ENCODE measurements at places on chromosomes 2 and 18. TPM values are rescaled to one million over a fixed set of nuclear protein-coding genes. Genes with fewer than 3 reads are reported as not detected.

GRCh38 chr2:71613403-71613952 lies 160.1 kb downstream of the DYSF start:
- DNase-seq = no peak

DNA sequence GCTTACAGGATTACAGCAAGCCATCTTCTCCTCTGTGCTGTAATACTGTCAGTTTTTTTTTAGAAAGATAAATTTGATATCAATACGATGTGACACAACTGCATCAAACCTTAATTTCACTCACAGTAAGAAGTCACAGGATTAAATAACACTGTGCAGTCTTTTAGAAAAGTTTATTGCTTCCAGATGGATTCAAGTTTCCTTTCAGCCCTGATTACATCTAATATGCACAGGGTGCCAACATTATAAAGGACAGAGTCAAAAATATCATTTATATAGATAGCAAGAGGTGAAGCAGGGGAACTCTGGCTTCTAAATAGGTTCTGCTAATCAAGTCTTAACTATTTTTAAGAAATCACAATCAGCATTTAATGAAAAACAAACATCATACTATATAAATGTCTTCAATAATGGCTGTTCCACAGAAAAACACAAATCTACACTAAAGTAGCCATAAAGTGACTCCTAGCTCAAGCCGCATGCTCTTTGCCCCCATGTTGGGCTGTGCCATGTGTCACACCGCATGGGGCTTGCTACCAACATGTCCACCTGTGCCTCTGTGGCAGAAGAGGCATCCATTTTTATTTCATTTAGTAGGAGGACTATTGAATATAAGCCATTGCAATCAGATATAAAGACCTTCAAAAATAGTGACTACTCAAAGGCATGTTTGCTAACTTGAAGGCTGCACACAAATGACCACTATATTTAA lies 35.0 kb downstream of the CERKL start:
- DNase-seq = no peak

GRCh38 chr2:238585836-238586821 lies 159.4 kb downstream of the ASB1 start:
- DNase-seq = no peak

DNA sequence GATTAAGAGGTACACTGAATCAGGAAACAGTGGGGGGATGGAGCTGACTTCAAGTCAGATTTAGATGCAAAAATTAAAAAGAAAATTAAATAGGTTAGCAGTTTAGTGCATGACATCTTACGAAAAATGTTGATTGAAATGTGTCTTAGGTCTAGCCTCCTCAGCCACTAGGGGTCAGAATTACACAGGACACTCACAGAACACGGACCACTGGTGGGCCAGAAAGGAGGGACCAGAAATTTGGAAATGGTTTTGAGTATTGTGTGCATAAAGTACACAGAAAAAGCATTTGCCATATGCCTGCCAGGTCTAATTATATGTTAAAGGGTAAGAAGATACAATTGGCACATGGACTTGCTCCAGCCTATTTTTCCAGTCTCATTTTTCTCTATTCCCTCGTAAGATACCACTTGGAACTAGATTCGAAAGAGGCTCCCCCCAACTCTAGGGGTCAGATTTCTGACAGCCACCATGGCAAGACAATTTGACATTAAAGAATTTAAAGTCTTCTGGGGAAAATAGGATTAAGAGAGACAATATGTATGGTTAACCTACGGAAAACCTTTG lies 550.2 kb upstream of the SETBP1 start:
- no peak for DNase-seq

DNA sequence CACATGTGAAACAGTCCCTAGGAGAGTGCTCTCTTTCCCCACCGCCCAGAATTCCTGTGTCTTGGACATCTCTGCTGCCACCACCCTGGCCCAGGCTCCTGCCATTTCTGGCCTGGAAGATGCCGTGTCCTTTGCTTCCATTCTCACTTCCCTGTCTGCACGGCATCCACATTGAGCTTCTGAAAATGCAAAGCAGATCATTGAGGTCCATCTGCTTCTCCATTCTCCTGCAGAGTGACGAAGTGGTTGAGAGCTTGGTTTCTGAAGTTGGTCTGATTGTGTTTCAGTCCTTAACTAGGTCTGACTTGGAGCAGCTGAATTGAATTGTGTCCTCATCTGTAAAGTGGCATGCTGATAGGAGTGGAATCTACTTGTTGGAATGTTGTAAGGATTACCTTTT lies 98.7 kb upstream of the MGAT5 start:
- DNase-seq = no peak

The DNAJC10 gene
- total RNA-seq = 55.1 TPM

- no peak for DNase-seq
Measured at GRCh38 chr18:3447068-3447894, 2.7 kb upstream of the TGIF1 start.

DNA sequence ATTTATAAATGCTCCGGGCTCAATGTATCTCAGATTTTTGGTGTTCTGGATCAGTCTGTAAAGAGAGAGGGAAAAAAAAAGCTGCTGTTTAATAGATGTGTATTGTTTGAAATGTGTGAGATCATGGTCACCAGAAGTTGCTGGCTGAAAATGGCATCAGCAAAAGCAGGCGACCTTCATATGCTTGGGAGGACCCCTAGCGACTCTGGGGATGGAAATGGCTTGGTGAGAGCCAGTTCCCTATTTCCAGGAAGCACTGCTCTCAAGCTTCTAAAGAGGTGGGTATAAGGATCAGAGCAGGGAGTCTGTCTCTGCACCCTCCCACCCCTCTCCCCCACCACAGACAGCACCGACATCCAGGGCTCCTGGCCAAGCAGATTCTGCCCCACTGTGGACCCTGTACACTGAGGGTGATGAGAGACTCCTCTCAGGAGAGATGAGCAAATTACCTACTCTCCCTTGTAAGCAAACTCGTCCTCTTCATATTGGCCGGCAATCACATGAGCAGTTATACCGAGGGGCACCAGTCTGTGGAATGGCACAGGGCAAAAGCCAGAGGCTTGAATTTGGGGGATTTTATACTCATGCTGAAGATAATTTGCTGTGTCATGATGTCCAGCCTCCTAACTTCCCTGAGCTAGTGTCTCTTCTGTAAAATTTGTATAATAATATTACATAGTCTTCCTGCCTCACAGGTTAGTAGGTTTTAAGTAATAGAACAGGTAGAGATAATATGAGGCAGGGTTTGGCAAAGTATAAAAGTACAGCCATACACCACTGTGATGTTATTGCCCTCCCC lies 29.6 kb downstream of the LHCGR start:
- DNase-seq = no peak

- DNase-seq = no peak
Measured at GRCh38 chr2:221075203-221075602, 496.9 kb downstream of the EPHA4 start.

DNA sequence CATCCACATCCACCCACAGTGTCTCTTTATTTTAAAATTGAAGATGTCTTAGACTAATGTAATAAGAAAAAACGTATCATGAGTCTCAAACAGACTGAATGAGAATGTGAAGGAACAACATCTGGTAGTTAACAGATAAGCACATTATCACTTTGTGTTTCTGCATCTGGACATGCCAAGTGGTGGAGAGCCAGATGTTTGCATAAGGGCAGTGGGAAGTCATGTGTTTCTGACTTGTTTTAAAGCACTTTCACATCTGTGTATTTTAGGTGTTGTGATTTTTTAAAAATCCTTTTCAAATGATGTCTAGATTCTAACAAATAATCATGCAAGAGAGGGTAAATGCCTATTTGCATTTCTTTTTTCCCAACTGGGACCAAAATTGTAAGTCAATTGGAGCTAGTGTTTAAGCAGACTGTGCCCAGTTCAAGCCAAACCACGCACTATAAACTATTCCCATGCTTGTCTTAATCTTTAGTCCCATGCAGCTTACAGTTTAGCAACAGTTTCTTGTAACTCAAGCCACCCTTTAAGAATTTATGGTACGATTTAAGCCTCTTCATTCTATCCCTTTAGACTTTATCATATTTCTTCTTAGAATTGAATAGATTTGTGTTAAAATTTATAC lies 272.7 kb upstream of the DOK6 start:
- DNase-seq = no peak

The CYP27C1 gene
- not detected for total RNA-seq

DNA sequence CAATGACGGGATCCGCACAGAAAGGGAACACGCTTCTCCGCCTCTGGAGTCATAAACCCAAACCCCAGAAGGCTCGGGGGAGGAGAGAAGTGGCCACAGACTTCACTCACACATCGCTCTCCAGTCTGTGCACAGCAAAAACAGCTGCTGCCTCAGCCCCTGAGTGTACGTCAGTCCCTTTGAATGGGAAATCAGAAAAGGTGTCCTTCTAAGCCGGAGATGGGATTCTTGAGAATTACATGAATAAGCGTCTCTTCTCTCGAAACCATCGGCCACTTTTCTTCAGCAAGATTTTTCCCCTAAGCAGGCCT lies 78.3 kb downstream of the PDCL3 start:
- DNase-seq = no peak

DNA sequence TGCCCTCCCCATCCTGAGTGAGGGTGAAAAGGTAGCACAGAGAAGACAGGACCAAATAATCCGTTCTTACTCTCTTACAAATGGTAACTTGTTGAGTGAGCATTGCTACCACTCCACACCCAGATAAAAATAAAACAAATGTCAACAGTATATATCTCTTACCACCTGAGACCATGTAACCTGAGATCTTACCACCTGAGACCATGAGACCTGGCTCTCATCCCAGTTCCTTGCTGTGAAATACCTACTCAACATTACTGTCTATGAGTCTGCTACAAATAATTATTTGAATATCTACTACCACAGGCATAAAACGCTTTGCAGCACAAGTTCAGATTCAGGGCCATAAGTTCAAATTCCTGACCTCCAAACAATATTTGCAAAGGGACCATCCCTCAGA lies 234.7 kb downstream of the C1D start:
- no peak for DNase-seq

DNA sequence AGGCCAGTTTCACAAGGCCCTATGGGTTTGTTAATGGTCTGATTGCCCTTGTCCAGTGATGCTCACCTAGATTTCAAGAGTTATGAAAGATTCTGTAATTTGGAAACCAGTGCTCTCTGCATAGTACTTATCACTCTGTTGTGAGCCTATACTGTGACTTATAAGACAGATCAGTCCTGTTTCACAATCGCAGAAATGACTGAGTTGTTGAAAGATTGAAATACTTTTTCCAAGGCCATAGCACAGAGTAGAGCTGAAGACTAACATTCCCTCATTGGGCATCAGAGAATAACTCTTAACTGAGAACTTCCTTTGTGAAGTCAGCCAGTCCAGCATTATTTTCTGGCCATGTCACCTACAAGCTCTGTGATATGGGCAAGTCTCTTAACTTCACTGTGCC lies 44.0 kb downstream of the CCDC85A start:
- no peak for DNase-seq

GRCh38 chr2:241612156-241613016 lies 24.6 kb downstream of the THAP4 start:
- no peak for DNase-seq

The SLC23A3 gene
- total RNA-seq = 0.65 TPM

DNA sequence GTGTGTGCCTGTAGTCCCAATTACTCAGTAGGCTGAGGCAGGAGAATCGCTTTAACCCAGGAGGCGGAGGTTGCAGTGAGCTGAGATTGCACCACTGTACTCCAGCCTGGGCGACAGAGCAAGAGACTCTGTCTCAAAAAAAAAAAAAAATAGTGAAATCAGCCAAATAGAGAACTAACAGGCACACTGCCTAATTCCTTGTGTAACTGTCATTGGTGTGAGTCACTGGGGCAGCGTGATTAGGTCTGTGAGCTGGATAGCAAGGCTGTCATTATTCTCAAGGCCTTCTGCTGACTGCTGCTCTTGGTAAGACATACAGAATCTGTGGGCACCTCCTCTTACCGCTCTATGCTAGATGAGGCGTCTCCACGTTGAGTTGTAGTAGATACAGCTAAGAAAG lies 270.3 kb downstream of the NEDD4L start:
- no peak for DNase-seq

The GNAL gene
- total RNA-seq = 0.37 TPM

DNA sequence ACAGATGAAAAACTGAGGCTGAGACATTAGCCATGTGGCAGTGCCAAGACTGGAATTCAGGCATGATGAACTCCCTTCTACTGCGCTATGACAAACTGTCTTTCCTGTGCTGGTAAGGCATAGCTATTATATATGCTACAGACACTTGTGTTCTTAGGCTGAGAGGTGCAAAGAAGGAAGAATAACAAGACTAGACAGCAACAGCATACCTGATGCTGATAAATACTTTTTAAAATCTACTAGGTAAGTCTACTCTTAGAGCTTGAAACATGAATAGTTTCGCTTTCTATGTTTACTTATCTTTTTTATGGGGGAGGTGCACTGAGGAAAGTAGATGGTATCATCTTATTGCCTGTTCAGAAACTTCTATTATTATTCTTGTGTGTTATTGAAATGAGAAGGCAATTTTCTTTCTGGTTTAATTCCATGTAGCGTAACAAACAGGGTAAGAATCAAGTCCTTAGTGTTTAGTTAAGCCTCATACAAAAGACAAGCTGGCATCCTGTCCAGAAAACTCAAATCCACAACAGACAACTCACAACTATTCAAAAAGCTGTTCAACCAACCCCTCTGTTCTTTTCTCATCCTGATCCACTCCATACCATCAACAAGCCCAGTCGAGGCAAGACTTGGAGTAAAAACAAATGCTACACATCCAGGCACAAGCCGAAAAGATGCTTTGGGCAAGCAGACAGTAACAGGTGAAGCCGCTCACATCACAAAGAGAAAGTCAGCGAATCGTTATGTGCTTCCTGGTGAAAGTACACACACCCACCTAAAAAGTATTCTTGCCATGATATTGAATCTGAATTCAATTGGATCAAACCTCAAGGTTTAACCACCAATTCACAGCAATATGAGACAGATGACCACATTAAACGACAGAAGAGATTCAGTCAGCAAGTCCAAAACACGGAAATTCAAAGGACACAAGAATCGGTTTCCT lies 1.5 kb downstream of the TTC32 start:
- no peak for DNase-seq

The PLGLB1 gene
- 5.9 TPM for total RNA-seq

DNA sequence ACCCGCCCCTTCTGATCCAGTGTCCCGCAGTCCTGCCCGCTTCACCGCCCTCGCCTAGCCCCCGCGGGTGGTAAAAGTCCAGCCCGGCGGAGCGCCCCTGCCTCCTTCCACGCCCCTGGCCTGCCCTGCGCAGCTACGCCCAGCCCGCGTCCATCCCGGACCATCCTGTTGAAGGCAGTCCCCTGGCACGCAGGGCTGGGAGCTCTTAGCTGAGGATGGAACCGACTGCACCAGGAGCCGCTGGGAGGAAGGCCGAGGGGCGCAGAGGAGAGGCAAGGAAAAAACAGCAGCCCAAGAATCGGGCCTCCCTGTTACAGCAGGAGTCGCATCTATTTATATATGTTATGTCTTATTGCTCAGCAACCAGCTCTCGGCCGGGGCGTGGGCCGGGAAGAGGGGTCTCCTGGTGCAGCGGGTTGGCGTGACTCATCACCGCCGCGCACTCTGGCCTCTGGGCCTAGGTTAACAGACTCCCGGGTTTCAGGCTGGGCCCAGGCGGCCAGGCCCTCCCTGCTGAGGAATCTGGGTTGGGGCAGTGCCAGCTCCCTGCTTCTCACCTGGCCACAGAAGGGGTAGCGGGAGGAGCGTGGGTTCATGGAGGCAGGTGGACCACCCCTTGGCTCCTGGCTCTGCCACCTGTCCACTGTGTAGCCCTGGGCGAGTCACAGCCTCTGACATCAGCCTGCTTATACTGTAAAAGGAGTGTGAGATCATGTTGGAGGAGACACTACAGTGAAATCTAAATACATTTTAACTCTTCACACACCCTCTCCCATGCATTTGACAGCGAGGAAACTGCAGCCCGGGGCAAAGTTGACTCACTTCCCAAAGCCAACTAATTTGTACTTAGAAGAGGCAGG lies 13.4 kb upstream of the MAP3K2 start:
- DNase-seq = no peak

Measured in T-helper 17 cell (primary cell).